ENCODE measurements at places on chromosomes 7 and 10. TPM values are rescaled to one million over a fixed set of nuclear protein-coding genes. Genes with fewer than 3 reads are reported as not detected.

MYH16 gene
- total RNA-seq, result not detected

- DNase-seq, result no peak
These were observed 30.6 kb upstream of the CNPY1 start for GRCh38 chr7:155576900-155577508.

DNA sequence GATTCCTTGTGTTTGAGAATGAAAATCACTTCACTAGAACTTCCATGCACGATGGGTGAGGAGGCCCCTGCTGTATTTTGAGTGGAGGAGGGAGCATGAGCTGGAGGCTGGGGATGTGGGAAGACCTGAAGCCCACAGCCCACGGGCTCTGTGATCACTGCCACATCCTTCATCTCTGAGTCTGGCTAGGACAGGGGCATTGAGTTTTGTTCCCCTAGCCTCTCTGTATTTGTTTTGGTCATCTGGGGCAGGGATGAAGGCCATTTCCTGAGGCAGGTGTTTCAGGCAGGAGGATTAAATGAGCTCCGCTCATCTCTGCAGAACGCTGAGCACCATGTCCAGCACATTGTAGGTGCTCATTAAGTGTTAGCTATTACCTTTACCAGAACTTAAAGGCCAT, 293.6 kb downstream of the GLRX3 start:
- DNase-seq, result no peak

HTRA1 gene
- 123 TPM for total RNA-seq

DNA sequence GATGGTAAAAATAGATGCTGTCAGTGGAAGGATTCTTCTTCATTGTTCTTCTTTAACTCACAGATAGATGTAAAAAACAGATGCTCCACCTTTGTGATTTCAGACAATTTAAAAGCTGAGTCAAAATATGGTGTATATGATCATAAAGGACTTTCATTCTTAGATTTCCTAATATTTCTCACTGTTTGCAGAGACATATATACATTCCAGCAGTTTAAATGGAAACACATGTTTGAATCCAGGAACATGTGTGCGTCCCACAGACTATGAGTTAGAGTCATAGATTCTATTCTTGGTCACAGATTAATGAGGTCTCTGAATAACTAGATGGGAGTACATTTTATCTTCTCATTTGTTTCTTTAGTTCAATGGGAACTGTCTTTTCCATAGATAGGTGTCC, 109.6 kb downstream of the BICC1 start:
- DNase-seq, result no peak

GRCh38 chr7:105017657-105018365, 3.8 kb downstream of the KMT2E start:
- no peak for DNase-seq

DNA sequence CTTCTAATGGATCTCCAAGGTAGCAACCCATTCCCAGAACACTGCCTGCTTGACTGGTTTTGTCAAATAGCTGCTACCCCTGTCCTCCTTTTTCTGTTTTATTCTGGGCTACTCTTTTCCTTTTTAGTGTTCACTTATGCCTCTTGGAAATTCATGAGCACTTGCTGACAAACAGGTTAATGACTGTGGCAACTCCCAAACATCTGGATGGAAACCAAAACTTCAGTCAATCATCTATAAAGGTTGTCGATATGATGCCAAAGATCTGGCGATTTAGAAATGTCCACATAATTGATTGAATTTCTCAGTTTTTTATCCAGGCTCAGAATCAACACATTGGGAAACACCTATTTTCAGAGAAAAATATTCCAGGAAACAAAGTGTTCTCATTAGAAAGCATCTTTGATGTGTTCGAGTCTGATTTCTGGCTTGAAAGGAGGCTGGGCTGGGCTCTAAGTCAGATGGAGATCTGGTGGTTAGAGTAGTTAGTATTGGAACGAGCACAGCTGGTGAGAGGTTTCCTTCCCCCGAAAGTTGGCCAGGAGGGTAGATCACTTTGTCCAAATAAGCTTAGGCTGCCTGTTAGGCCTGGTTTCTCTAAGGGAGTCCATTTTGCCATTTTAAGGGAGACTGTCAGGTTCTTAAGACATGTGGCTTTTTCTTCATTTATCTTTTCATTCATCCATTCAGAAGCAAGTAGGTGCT, 17.8 kb downstream of the PAX2 start:
- DNase-seq, result no peak

DNA sequence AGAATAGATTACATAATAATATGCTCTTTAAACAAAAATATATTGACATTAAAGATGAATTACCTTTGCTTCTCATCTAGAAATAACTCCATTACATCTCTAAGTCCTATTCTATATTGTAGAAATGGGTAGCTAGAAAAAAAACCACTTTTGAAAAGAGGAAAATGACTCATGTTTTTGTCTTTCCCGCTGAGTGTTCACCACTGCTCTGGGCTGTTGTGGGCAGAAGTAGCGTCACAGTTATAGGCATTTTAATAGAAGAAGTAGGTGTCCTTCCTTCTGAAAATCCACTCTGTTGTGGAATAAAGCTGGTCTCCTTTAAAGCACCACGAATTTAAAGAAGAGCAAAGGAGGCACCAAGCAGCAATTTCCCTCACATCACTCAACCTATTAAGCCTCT, 117.6 kb upstream of the NFE2L3 start:
- no peak for DNase-seq

GRCh38 chr10:112802411-112803022, 147.5 kb upstream of the TCF7L2 start:
- DNase-seq, result no peak

Data from sciatic nerve (tissue), 2 donors.